ENCODE measurements at places on chromosomes 2 and 18. TPM values are rescaled to one million over a fixed set of nuclear protein-coding genes. Genes with fewer than 3 reads are reported as not detected.

GPR45 gene
- total RNA-seq: not detected

- no peak for DNase-seq
Measured at GRCh38 chr18:9065864-9066263, 36.6 kb upstream of the NDUFV2 start.

GRCh38 chr18:74389171-74389927 is 67.8 kb downstream of the DIPK1C start:
- no peak for DNase-seq

GRCh38 chr2:38600242-38600891 is 2.4 kb downstream of the HNRNPLL start:
- peak; percentile 29 for DNase-seq

DNA sequence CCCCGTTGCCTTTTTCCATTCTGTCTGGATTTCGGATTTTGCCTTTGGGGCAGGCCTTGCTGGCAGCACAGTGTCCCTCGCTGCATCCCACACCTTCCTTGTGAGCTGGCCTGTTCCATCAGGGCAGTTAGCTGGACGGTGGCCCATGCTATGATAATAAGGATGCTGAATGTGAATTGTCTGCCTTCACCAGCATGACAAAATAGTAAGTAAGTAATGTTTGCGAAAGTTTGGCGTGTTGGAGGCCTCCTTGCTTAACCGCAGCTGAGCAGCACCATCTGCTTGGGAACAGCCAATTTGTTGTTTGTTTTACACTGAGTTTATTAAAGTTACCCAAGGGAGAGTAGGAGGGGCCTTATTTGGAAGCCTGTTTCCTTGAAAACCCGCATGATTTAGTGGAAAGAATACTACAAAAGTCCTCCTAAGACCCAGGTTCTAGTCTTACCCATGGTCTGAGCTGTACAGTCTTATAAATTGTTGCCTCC is 469.7 kb upstream of the FANCL start:
- no peak for DNase-seq

- no peak for DNase-seq
Measured at GRCh38 chr2:81739966-81740365, 1435.4 kb upstream of the LRRTM1 start.

- no peak for DNase-seq
Measured at GRCh38 chr2:101815154-101815553, 117.6 kb downstream of the MAP4K4 start.

DNA sequence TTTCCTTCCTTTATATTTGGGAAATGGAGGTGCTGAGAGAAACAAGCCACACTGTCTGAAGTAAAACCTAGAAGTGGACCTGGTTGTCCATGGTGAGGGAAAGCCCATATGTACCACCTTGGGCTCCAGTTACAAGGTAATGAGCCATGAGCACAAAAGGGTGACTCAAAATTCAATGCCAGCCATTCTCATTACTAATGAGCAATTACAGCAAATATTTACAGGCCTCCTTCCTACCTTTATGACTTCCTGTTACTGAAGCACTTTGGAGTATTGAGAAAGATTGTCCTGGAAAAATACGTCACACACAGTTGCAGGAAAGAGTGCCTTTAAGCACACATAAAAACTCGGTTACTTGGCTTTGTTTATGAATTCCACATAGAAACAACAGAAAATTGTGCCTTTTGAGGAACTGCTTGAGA is 9.1 kb downstream of the EPAS1 start:
- no peak for DNase-seq

GRCh38 chr2:190840569-190841172 is 40.0 kb upstream of the GLS start:
- DNase-seq: no peak

DNA sequence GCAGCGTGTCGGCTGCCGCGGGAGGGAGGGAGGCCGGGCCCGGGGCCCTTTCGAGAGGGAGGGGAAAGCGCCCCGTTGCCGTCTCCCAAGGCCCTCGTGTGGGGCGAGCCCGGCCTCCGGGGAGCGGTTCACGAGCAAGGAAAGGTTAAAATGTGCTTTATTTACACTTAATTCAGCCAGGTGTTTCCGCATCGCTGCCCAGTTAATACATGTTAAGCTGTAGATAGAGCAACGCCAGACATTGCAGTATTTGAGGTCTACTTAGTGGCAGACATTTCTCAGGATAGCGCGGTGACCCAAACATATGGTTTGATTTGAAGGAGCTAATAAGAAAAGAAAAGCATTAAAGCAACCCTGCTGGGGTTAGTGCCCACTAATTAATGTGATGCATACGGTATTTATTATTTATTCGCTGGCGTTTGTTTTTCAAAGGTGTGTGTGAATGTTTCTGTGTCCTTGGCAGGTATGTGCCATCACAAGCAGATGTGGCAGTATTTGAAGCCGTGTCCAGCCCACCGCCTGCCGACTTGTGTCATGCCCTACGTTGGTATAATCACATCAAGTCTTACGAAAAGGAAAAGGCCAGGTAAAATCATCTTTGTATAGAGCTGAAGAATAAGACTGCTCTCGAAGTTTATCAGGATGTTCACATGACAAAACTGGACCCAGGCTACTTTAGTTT is 571 bp downstream of the EEF1B2 start:
- peak; percentile 22 for DNase-seq

- no peak for DNase-seq
Measured at GRCh38 chr2:102367331-102367971, 11.9 kb downstream of the IL18R1 start.

DNA sequence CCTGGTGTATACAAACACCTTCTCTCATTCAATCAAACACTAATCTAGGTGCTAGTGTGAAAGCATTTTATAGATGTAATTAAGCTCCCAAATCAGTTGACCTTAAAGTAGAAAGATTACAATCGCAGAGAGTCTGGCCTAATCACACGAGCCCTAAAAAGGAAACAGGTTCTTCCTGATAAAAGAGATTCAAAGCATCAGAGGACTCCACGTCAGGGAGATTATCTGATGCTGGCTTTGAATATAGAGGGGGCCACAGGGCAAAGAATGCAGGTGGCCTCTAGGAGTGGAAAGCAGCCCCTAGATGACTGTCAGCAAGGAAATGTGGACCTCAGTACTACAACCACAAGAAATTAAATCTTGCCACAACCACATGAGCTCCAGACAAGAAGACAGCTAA is 28.2 kb upstream of the ZC3H15 start:
- no peak for DNase-seq

DNA sequence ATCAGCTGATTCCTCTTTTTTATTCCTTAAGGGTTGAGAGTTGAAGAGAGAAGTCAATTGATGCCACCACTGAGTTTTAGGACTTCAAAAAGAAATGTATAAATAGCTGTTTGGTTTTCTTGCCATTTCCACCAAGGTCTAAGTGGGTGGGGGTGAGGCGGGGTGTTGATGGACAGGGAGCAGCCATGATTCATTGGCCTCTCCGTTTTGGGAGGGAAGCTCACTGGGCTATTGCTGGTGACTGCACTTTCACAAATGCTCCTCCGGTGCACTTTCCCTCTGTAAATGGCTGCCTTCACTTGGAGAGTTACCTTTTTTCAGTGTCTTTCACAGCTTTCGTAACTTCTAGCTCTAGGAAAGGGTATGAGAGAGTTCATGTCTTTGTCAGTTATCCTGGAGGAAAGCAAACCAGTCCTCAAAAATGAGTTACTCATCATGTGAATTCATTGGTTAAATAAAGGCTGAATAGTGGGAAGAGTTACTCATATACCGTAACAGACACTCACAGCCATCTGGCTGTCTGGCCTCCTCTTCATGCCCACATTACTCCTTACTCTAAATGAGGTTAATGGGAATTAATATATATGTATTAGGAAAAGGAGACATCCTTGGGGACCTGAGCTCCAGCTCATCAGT is 17.4 kb upstream of the CTAGE1 start:
- no peak for DNase-seq

DNA sequence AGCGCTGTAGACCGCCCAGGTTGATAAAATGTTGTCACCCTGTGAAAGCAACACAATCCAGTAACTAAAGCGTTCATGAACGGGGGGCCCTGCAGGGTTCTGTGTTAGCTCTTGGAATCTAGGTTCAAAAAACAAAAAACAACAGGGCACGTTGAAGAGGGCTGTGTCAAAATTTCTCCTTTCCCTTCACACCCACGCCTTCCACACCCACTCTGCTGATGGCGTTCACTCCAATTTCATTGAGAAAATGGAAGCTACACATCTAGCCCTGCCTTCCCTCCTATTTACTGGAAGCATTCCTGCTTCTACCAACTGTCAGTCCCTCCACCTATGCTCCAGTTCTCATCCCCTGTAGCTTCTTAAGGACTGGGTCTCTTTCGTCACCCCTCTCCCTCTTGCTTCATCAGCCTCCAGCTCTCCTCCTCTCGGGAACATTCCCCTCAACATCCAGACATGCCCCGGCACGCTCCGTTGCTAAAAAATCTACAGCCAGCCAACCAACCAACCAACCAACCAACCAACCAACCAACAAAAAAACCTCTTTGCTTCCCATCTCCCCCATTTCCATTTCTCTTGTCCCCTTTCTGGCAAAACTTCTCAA is 98.4 kb upstream of the SP3 start:
- DNase-seq: no peak

MOCOS gene
- total RNA-seq: 5.7 TPM

DNA sequence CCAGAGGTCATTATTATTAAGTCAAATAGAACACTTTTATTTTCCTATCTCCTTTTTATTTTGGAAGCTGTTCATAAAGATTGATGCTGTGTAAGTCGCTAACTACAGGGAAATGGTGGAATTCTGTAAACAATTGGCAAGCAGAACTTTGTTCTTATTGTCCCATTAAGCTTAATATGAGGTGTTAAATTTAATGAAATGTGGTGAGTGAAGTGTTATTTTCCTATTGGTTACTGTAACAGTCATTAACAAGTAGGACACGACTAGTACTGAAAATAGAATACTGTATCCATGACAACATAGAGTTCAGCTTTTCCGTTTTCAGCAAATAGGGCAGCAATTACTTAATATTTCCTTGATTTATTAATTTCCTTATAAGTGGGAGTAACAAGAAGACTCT is 279.1 kb upstream of the ZEB2 start:
- DNase-seq: no peak

DNA sequence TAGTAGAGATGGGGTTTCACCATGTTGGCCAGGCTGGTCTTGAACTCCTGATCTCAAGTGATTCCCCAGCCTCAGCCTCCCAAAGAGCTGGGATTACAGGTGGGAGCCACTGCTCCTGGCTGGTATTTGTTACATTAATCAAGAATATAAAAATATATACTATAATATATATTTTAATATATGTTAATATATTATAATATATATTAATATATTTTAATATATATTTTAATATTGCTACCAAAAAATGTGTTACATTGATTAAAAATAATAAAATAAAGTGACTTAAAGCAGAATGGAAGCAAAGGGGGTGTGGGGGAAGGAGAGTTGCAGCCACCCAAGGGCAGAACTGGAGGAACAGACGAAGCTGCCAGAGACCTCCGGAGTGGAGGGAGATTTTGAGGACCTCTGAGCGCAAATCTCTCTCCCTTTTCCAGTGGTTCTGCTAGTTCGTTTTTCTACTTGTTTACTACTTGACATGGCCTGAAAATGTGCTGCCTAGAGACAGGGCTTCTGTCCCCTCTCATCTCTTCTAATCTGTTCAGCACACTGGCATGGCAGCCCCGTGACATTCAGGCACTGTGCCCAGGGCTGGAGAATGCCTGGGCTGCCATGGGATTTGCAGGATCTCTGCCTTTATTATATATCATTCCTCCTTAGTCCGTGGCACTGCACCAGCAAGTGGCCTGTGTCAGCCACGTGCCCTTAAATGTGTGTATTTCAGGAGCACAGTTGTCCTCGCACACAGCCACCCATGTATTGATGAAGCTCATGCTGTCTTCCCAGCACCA is 47.9 kb upstream of the RAB12 start:
- DNase-seq: no peak

GRCh38 chr18:39945076-39945475 is 2010.0 kb upstream of the PIK3C3 start:
- DNase-seq: no peak

- peak; percentile 6 for DNase-seq
Measured at GRCh38 chr18:79496237-79496977, 100.7 kb downstream of the NFATC1 start.

GRCh38 chr2:39547811-39548719 is 111.0 kb upstream of the MAP4K3 start:
- DNase-seq: no peak

GRCh38 chr2:83481436-83481835 is 977.6 kb downstream of the SUCLG1 start:
- no peak for DNase-seq

VIL1 gene
- 441 TPM for total RNA-seq

- no peak for DNase-seq
Measured at GRCh38 chr2:159185401-159186130, 100.9 kb downstream of the WDSUB1 start.

AGPS gene
- total RNA-seq: 54.9 TPM

GRCh38 chr2:146523196-146523595 is 1321.6 kb upstream of the ACVR2A start:
- DNase-seq: no peak

GRCh38 chr2:129929321-129930290 is 49.9 kb upstream of the RAB6C start:
- DNase-seq: no peak

UGT1A10 gene
- 112 TPM for total RNA-seq

DNA sequence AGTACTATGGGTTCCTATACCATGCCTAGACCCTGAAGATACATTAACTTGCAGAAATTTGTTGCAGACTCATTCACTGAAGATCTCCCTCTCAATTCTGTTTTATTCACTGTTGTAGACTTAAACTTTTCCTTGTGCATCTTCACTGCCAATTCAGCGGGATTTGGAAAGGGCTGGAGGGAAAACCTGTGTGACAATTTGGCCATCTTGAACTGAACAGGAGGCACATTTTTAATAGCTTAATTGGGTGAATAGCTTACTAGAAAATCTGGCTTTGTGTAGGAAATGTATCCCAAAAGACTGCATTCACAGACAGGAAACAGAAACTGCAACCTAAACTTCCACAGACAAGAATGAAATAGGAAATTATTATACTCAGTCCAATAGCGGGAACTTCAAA is 512.3 kb downstream of the XIRP2 start:
- no peak for DNase-seq

DNA sequence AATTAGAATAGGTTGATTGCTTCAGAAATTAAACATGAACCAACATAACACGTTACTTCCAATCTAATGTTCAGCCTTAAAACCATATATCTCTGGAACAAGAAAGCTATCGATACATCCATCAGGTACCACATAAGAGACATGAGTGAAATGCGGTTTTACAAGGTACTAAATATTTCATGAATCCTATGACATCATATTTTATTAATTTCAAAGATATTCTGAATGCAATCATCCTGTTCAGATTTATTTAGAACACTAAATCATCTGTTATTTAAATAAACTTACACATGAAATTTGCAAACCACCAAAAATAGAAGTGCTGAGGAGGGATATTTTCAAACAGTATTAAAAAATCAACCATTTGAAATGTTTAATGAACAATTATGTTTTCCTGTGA is 119.0 kb downstream of the OSBPL1A start:
- no peak for DNase-seq

Measured in left colon (tissue), 2 donors.